ENCODE measurements at places on chromosomes 5 and 9.
A peak's percentile ranks its signal among the peaks of the same experiment; 100 is the strongest.

DNA sequence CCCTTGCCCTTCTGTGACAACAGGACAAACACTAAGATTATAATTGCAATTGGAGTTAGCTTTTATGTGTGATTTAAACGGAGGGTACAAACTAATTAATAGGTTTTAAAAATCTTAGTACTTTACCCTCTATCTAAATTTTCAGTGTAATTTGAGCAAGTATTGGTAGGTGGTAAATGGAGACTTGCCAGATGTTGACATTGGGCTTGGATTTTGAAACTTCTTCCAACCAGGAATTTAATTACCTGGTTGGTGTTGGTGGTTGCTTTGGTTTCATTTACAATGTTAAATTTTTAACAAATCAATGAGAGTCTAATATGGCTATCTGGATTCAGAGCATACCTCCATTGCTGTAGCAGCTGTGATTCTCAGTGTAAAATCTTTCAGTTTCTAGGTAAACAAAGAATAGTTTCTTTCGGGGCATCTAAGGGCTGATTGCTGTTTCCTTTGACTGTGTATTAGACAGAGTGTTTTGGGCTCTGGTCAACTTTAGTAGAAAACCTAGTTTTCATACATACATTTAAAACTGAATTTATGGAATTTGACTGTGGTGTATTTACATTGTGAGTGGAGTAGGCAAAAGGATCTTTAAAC is 1.9 kb downstream of the DAPK1 start:
- peak; percentile 28 for DNase-seq

- DNase-seq = no peak
Observed at GRCh38 chr5:159030357-159030756, 69.4 kb downstream of the EBF1 start.

DNA sequence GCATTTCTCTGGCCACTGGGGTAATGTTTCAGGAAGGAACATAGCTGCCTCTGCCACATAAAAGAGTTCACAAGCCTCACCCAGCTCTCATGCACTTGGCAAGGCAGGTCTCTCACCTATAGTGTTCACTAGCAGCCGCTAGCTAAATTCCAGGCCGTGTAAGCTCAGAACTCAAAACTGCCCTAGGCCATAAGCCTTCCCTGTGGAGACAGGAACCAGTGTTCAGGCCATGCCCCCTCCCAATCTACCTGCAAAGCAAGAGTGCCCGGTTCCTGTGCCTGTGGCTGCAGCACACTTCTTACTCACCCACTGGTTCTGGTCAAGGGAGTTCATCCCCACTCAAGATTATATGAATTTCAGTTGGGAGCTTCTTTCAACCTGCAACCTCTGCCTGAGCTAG is 60.7 kb upstream of the ZNF169 start:
- DNase-seq = no peak

GRCh38 chr5:72949481-72949880 is 6.4 kb upstream of the FCHO2 start:
- peak; percentile 55 for DNase-seq

GRCh38 chr5:171467107-171467506 is 47.7 kb downstream of the FGF18 start:
- no peak for DNase-seq

DNA sequence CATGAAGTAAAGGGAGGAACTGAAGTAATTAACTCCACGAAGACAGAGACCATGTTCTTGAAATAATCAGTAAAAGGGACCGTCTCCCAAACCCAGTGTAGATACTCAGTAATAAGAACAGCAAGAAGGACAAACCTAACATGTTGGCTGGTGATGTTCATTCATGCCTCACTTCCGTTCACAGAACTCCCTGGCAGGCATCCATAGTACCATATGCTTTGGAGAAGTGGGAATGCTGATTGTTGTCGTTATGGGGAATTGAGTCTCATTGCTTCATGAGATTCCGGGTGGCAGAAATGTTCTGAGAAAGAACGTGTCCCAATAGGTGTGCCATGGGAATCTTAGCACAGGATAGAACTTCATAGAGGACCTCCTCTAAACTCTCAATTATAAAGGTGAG is 452.3 kb downstream of the ZSWIM6 start:
- no peak for DNase-seq

DNA sequence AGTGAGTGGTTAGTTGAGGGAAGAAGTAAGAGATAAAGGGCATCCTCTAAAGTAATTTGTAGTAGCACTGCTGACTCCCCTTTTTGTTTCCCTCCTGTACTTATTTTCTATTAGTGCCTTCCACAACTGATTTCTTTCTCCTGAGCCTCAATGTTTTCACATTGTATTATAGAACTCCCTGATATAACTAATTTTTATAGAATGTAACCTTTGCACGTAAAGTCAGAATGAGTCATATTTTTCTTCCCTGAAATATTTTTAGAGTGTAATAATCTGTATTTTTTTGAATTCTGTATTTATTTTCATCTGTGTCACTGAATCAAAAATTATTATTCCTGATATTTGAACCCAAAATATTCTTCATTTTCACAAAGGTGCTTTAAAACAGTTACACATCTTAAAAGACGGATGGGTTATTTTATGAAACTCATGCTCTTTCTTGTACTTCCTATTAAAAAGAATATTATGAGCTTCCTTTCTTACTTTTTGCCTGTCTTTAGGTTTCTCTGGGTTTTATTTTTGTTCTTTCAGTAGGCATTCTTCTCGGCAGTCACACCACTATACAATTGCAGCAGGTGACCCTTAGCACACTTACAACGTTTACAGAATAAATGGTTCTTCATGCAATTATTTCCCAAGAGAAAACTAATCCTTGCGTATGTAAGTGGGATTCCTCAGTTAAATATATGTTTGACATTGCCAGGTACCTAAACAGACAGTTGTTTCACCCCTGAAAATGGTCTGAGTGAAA is 30.5 kb upstream of the DMRTA1 start:
- no peak for DNase-seq

Data from suppressor macrophage (primary cell).